WTC11 (cell line): ENCODE measurements at places on chromosomes 2 and 18.

GRCh38 chr2:207317378-207317984, 151.7 kb upstream of the KLF7 start:
- DNase-seq, result no peak

DNA sequence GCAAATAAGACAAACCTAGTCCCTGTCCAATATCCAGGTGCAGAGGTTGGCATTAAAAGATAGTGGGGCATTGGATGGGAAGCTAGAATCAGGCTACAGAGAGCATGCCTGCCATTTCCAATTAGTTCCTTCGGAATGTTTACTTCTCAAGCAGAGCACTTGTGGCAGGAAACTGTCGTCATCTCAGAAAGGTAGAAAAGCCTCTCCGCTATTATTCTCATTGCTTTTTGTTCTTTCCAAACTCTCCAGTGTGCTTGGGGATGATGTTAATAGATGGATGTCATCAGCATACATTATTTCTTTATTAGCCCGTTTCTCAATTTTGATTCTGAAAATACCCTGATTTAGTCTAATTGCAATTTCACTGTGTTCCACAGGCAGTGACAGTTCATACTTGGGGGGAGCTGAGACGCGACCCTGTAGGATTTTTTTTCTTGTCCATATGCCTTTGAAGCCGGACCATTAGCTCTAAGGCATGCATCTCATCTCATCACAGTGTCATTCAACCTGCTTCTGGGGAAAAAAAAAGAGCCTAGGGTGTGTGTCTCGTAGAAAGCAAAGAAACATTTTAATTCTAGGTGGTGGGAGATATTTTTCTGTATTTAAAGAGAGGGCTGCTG, 7.7 kb downstream of the ASB18 start:
- DNase-seq, result no peak

- no peak for DNase-seq
Observed at GRCh38 chr2:234957834-234958135, 6.0 kb downstream of the SH3BP4 start.

DNA sequence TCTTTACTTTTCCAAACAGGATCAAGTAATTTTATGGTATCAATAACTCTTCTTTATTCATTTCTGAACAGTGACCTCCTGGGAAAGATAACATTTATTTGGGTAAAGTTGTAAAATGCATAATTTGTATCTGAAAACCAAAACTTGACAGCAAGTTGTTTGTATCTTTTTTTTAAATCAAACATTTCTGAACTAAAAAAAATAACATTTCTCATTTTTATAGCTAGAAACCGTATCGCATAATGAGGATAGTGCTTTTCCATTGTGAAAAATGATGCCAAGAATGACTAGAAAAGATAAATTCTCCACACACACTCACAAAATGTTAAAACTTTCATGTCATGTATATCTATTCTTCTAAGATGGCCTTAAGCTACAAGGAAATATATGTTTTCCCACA, 578.2 kb downstream of the RIT2 start:
- no peak for DNase-seq

DNA sequence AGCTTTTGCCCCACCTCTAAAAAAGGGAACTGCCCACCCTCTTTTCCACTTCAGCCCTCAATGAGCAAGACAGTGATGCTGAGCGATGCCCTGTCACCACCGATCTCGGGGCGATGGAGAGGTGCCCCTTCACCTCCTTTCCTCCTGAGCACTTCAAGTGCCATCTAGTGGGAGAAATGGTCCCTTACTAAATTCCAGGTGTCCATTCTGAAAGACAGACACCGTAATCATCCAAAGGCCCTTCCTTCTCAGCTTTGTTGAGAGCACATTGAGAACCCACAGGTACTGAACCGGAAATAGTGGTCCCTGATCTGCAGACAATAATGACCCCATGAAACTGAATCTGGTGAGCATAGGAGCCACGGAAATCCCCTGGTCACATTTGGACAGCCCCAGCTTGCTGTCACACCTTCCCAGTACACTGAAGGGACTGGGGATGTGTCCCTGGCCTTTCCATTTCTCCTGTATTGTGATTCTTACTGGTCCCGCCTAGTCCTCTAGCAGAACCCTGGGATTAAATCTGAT, 38.5 kb downstream of the KCTD18 start:
- no peak for DNase-seq

DNA sequence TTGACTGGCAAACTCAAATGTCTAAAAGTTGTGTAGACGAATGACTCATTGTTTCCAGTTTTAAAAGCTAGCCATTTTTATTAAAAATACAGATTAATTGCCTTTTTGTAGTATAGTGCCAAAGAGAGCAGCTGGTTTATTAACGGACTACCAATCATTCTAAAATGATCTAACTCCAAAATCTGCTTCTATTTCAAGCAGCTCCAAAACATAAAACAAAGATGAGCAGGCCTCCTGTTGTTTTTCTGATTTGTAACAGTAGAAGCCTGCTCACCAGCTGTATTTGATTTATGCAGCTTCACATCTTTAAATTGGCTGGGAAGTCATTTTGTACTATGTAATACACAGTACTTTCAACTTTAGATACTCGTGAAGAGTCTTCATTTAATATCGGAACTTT, 171.8 kb downstream of the UBR3 start:
- DNase-seq, result no peak

DNA sequence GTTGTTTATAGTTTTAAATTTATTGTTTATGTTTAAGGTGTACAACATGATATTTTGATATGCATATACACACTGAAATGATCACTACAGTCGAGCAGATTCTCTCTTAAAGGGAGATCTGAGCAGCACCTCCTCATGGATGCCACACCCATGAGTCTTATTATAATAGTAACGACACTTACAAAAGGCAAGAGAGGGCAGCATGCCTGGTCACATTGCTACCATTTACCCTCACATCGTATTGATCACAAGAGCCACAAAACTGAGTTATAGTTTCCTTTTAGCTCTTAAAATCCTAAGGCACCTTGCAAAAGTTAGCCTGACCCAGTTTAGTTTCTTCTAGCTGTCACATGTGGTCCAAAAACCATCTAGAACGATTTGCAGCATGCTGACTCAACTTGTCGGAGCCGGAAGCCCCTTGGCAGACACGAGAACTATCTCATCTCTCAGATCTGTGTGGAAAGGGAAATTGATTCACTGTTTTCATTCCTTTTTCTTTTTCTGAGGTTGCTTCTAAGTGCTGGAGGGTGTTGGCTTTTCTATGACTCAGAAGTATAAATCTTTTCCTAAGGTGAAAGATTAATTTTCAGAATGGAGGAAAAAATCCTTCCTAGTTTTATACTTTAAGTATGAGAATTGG, 85.3 kb downstream of the CDC42EP3 start:
- no peak for DNase-seq

DNA sequence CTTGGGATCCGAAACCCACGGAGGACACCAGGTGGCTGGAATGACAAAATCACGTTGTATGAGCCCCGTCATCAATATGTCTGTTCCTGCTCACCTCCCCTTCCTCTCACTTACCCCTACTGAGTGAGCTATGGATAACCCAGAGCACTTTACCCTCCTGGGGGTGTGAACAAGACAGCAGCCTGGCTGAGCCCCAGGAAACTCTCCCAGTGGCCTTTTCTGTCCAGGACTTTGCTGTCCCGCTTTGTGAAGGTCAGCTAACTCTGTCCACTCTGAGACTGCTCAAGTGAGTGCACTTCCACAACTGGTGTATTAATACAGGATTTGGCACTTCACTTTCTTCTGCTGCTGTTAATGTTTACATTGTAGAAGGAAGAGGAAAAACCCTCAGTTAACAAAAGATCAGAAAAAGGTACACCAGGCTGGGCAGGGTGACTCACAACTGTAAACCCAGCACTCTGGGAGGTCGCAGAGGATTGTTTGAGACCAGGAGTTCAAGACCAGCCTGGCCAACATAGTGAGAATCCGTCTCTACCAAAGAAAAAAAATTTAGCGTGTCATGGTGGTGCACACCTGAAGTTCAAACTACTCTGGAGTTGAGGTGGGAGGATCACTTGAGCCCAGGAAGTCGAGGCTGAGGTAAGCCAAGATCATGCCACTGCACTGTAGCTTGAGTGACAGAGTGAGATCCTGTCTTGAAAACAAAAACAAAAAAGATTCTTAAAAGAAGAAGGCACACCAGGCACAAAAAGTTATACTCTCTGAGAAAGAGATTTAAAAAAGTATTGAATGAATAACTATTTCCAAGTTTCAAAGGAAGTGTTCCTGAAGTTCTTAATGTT, 90.3 kb downstream of the CLHC1 start:
- DNase-seq, result no peak

- DNase-seq, result no peak
Observed at GRCh38 chr2:7660816-7661215, 743.6 kb downstream of the RNF144A start.

GRCh38 chr2:25960920-25961319, 21.4 kb downstream of the KIF3C start:
- DNase-seq, result no peak

- no peak for DNase-seq
Observed at GRCh38 chr2:133720429-133720828, 152.2 kb upstream of the NCKAP5 start.

DNA sequence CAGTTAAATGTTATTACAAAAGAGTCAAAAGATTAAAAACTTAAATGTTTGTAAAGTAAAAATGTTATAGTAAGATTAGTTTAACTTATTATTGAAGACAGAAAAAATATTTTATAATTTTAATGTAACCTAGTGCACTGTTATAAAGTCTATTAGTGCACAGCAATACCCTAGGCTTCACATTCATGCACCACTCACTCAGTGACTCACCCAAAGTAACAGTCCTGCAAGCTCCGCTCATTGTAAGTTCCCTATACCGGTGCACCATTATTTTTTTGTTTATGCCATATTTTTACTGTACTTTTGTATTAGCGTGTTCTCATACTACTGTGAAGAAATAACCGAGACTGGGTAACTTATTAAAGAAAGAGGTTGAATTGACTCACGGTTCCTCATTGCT, 759.7 kb upstream of the CDH7 start:
- DNase-seq, result no peak

DNA sequence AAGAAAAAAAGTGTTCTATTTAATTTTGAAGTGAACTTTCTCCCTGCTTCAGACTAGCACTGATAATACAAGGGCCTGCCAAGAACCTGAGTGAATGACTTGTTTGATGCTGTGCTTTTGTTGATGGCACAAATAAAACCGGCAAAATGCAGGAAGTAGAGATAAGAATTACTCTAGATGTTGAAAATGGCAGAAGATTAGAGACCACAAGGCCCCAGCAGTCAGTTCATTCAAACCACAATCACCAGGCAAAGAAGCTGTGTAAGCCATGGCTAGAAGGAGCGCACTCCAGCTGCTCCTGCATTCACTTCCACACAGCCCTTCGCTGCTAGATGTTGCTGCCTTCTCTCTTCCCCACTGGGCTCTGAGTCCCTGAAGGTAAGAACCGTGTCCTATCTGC, 297.1 kb downstream of the AGPS start:
- no peak for DNase-seq

- DNase-seq, result no peak
Observed at GRCh38 chr2:101815739-101816391, 118.4 kb downstream of the MAP4K4 start.

GRCh38 chr2:233473878-233474277, 92.7 kb downstream of the USP40 start:
- no peak for DNase-seq

DNA sequence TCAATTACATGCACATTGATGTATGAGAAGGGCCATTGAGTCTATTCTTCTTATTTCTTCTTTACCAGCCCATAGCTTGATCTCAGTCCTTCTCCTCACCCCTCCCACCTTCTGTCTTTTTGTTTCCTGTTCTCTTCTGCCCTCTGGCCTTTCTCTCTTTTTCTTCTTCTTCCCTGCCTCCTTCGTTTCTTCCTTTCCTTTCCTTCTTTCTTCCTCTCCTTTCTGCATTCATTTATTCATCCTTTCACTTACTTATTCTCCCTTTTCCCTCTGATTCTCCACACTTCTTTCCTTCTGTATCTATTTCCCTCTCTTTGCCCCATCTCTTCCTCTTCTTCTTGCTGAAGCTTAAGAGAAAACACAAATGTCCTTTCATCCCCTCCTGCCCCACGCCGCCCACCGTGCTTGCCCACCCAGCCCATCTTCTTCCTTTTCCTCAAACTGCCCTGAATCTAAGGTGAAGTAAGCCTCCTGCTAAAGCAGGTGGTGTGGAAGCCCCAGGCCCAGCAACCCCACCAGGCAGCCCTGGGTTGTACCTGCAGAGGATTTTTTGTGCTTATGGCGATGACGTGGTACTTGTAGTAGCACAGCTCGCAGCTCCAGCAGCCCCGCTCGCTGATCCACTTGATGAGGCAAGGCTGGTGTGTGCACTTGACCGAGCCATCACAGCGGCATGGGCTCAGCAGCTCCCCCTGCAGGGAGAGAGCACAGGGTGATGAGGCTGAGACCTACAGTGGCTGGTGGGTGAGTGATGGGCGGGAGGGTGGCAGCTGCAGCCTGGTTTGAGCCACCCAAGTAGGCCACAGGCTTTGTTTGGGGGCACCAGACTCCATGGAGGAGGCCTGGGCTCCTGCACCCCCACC, 89.0 kb downstream of the MARCHF4 start:
- DNase-seq, result peak; percentile 93

DNA sequence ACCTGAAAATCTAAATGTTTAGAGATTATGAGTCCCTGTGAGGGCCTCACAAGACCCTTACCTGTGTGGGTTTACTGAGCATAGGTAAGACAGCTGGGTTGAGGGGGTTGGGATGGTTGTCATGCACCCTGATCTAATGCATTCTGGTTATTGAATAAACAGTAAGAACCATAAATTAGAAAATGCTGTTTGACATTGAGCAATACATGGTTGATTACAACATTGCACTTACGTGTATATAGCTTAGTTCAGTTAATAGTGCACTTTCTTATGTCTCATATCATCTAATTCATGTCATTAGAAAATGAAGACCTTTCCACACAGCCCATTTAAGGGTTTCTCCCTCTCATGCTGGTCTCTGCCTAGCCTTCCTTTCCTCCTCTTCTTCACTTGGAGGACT, 253.5 kb upstream of the ATP5MC3 start:
- DNase-seq, result no peak
